Heart left ventricle (tissue), 16 donors: ENCODE measurements at places on chromosomes 1 and 21. TPM values are rescaled to one million over a fixed set of nuclear protein-coding genes. Genes with fewer than 3 reads are reported as not detected.
A peak's percentile ranks its signal among the peaks of the same experiment; 100 is the strongest.

DNA sequence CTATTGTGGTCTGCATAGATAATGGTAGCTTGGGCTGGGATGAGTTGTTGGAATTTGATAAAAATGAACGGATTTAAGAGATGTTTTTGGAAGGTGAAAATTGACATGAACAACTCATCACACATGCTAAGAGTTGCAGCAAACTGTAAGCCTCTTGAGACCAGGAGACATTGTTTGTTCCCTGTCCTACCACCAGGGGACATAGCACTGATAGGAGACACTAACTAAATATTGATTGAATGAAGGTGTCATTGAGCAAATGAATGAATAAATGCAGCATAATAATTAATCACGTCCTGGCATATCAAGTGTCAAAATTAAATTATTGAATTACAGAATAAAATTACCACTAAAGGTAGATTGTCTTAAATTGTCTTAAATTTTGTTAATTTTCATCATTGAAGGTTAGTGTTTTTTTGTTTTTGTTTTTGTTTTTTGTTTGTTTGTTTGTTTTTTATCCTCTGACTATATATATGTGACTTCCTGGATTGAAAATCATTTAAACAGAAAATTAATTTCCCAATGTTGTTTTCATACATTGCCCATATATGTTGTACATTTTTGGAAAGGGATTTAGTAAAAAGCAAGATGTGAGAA lies 285.3 kb upstream of the C1orf105 start:
- DNase-seq: no peak

The C1orf105 gene
- polyA plus RNA-seq: 9.6 TPM

GRCh38 chr1:184641894-184642293 lies 112.8 kb downstream of the EDEM3 start:
- DNase-seq: no peak

The TMCO1 gene
- polyA plus RNA-seq: 27.4 TPM

- DNase-seq: no peak
Observed at GRCh38 chr1:245576323-245576722, 421.5 kb downstream of the KIF26B start.

DNA sequence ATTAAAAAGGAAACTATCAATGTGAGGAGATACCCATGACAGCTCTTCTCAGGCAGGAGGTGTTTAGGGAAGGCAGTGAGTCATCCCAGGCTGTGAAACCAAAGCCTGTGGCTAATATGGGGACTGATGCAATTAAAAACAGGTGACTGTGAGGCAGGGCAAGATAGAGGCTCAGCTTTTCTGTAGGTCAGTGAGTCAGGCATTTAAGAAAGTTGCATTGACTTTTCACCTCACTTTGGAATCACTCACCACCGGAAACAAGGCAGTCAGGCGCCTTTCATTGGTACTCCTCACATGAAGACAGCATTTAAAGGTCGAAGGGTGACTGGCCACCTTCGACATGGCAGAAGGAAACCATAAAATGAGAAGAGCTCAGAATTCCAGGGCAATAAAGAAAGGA lies 54.5 kb downstream of the PAPPA2 start:
- DNase-seq: no peak

The SPRR2B gene
- not detected for polyA plus RNA-seq

GRCh38 chr1:1123581-1124507 lies 8.0 kb upstream of the C1orf159 start:
- peak; percentile 25 for DNase-seq

GRCh38 chr1:102191723-102192122 lies 195.0 kb upstream of the OLFM3 start:
- no peak for DNase-seq

DNA sequence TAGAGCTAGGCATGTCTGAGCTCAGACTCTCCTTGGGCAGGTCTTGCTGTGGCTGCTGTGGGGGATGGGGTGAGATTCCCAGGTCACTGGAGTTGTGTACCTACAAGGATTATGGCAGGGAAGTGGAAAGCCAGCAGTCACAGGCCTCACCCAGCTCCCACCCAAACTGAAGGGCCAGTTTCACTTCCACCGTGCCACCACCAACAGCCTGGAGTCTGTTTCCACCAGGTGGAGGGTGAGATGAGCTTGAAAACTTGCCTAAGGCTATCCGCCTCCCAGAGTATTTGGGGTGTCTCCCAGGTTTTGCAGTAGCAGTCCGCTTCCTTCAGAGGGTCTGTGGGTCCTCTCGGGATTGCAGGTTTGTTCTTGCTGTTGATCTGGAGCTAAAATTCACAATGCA lies 327.7 kb downstream of the PTPRC start:
- DNase-seq: no peak

- DNase-seq: peak; percentile 56
Observed at GRCh38 chr1:93625582-93626327, 55.9 kb downstream of the BCAR3 start.

GRCh38 chr1:167013108-167013929 lies 24.2 kb downstream of the MAEL start:
- DNase-seq: no peak

The CCDC185 gene
- not detected for polyA plus RNA-seq

- DNase-seq: peak; percentile 71
Observed at GRCh38 chr1:53592521-53592982, 133.4 kb downstream of the DMRTB1 start.

GRCh38 chr1:209062081-209062620 lies 521.4 kb upstream of the CAMK1G start:
- DNase-seq: no peak

DNA sequence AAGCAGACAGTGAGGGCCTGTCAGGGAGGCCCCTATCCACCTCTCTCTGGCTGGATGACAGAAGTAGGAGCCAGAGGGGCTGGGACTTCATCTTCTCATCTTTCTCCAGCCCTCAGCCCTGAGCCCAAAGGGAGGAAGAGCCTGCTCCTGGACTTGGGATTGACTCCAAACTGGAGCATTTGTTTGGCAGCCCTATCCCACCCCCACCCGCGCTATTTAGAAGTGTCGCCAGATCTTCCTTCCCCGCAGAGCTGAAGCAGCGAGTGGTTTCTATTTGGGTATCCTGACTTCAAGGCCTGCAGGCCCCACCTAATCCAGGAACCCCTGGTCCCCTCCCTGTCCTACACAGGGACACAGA lies 9.6 kb downstream of the NES start:
- no peak for DNase-seq

GRCh38 chr1:191662746-191663145 lies 495.5 kb upstream of the RGS18 start:
- no peak for DNase-seq

- DNase-seq: peak; percentile 76
Observed at GRCh38 chr1:162206749-162207635, 137.5 kb downstream of the NOS1AP start.

GRCh38 chr1:223233019-223233409 lies 90.0 kb upstream of the TLR5 start:
- DNase-seq: no peak

DNA sequence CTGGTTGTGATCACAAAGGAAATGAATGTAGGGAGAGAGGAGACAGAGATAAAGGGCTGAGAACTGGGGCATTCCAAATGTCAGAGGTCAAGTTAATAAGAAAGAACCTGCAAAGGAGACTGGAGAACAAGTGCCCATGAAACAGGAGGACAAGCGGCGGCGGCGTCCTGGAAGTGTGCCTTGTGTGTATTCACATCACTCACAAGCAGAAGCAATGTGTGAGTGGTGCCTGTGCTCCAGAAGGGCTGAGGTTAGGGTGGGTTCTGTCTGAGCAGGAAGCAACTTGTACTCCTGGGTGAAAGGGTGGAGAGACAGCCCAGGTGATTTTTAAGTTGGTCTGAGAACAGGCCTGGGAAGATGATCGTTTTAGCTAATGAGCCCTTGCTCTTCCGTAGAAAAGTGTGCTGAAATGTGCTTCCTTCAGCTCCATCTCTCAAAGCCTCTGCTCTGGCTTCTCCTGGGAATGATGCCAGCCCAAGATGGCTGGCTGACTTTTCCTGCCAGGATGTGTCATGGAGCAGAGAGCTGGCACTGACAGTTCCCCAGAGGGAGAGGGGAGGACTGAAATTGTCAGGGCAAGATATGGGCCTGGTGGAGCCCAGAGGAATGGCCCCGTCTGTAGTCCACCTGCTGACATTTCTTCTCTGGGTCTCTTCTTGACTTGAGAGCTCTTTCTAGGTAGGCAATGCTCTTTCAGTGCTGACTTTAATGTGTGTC lies 25.1 kb upstream of the PLEKHA6 start:
- DNase-seq: peak; percentile 35

GRCh38 chr1:160293020-160293968 lies 8.4 kb upstream of the PEX19 start:
- no peak for DNase-seq

The CD5L gene
- 0.04 TPM for polyA plus RNA-seq

The PTPRC gene
- polyA plus RNA-seq: 0.65 TPM

- DNase-seq: no peak
Observed at GRCh38 chr1:200934676-200935245, 40.1 kb downstream of the INAVA start.

DNA sequence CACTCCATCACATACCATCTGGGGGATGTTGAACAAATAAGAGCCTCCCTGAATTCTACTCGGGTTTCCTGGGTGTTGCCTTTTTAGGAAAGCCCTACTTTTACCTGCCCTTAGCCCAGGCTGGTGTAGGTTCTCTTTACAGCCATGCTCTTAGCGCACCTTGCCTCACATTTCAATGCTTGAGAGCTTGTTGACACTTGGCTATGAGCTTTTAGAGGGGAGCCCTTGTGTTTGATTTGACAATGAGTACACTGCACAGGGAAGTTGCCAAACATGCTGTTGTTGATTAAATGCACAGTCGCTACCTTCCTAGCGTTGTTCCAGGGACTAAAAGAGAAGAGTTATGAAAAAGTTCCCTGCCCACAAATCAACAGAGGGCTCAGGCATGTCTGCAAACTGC lies 103.8 kb downstream of the TRABD2B start:
- DNase-seq: no peak
